ENCODE measurements at places on chromosomes 7 and 10.

DNA sequence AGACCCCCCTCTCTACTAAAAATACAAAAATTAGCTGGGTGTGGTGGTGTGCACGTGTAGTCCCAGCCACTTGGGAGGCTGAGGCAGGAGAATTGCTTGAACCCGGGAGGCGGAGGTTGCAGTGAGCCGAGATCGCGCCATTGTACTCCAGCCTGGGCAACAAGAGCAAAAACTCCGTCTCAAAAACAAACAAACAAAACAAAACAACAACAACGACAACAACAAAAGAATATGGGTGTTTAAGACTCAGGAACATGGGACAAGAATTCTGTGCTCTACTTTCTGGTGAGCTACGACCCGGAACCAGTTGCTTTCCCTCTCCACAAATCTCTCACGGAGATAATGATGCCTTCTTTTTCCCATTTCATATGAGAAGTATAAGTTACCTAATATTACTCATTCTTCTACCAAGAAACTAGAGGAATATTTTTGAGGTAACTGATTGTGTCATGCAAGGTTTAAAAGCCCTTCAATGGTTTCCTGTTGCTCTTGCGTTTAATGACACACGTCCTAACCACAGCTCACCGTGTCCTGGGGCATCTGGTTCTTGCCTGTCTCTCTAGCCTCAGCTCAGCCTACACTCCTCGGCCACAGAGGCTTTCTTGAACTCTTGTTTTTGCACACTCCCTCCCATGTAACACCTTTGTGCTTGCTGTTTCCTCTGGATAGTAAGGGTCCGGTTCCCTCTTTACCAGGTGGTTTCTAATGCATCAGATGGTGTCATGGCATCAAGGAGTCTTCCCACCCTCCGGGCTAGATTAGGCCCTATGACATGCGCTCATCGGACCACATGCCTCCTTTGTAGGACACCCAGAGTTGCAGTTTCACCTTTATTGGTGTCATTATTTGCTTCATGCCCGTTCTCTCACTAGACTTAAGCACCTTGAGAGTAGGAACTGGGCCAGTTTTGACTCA is 67.5 kb downstream of the PFKFB3 start:
- no peak for DNase-seq

GRCh38 chr10:118171861-118172260 is 125.1 kb upstream of the RAB11FIP2 start:
- no peak for DNase-seq

- DNase-seq, result no peak
Observed at GRCh38 chr7:136183981-136184380, 206.8 kb upstream of the MTPN start.

- no peak for DNase-seq
Observed at GRCh38 chr7:74334030-74334429, 44.8 kb downstream of the CLIP2 start.

GRCh38 chr7:17305387-17306171 is 7.1 kb downstream of the AHR start:
- no peak for DNase-seq

- no peak for DNase-seq
Observed at GRCh38 chr7:27186668-27187474, 1.8 kb upstream of the HOXA11 start.

Data from NCI-H1694 (cell line).